BJ (cell line): ENCODE measurements at places on chromosomes 4 and X. TPM values are rescaled to one million over a fixed set of nuclear protein-coding genes. Genes with fewer than 3 reads are reported as not detected.

The CFI gene
- polyA plus RNA-seq, result 1.3 and 3.0 TPM in 2 replicates

GRCh38 chrX:39445336-39445735, 644.1 kb downstream of the MID1IP1 start:
- no peak for DNase-seq

DNA sequence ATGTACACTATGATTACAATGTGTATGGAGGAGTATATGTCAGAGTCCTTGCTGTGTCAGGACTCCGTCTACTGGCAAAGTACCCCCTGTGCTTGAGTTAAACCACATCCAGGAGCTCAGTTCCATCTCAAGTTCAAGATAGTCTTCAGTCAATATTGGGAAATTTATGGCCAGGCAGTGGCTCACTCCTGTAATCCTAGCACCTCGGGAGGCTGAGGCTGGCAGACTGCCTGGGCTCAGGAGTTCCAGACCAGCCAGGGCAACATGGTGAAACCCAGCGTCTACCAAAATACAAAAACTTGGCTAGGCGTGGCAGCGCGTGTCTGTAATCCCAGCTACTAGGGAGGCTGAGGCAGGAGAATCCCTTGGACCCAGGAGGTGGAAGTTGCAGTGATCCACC, 5.8 kb downstream of the SLBP start:
- DNase-seq, result no peak

The RBM41 gene
- polyA plus RNA-seq, result 3.0 and 6.5 TPM in 2 replicates

The CXCL5 gene
- polyA plus RNA-seq, result 0.18 and 0.23 TPM in 2 replicates
